ENCODE measurements at places on chromosomes 16 and 17.

- DNase-seq, result no peak
Measured at GRCh38 chr16:1051446-1051845, 21.1 kb upstream of the SSTR5 start.

- no peak for DNase-seq
Measured at GRCh38 chr17:64097196-64097936, 32.6 kb downstream of the ERN1 start.

DNA sequence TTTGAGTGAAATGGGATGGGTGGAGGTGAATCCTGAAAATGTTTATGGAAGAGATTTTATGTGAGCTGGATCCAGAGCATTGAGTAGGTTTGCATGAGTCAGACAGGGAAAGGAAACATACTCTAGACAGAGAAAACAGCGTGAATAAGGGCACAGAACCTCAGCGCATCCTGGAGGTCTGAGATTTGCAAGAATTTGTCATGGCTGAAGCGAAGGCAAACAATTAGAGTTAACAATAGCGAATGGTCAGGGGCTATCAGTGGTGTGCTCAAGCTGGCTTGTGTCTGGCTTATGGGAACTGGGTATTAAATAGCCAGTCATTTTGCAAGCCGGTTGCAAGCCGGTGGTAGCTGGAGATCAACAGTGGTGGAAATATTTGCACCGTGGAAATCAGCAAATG lies 36.4 kb downstream of the MAP2K6 start:
- DNase-seq, result no peak

DNA sequence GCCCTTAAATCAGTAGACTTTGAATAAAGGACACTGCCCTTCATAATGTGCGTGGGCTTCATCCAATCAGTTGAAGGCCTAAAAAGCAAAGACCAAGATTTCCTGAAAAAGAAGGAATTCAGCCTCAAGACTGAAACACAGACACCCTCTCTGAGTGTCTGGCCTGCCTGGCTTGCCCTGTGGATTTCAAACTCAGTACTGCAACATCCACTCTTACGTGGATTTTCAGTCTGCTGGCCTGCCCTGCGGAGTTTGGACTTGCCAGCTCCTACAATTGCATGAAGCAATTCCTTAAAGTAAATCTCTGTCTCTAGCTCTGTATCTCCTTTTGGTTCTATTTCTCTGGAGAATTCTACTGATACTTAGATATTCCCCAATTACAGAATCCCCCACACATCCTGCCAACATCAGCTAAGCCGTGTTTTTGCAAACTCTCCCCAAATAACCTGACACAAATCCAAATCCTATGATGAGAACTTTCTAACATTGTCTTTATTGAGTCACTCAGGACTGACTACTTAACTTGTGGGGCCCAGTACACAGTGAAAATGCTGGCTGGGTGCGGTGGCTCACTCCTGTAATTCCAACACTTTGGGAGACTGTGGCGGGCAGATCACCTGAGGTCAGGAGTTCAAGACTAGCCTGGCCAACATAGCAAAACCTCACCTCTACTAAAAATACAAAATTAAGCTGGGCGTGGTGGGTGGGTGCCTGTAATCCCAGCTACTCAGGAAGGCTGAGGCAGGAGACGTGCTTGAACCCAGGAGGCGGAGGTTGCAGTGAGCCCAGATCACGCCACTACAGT lies 7.2 kb upstream of the TNFRSF17 start:
- no peak for DNase-seq

DNA sequence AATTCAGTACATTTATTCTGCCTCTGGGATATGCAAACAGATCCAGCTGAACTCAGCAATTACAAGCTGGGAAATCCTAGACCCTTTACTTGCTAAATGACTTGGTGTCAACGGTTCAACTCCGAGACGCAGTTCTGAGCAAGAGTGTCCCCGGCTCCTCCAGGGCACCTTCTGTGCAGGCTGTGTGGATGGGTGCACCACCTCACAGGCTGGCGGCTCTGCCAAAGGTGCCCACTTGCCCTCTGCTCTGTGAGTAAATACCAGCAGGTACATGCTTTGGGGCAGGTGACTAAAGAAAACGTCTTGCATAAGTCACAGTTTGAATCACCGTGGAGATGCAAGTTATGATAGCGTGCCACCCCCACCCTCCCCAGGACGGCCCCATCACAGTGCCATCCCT lies 23.3 kb downstream of the MAP1LC3B start:
- no peak for DNase-seq

DNA sequence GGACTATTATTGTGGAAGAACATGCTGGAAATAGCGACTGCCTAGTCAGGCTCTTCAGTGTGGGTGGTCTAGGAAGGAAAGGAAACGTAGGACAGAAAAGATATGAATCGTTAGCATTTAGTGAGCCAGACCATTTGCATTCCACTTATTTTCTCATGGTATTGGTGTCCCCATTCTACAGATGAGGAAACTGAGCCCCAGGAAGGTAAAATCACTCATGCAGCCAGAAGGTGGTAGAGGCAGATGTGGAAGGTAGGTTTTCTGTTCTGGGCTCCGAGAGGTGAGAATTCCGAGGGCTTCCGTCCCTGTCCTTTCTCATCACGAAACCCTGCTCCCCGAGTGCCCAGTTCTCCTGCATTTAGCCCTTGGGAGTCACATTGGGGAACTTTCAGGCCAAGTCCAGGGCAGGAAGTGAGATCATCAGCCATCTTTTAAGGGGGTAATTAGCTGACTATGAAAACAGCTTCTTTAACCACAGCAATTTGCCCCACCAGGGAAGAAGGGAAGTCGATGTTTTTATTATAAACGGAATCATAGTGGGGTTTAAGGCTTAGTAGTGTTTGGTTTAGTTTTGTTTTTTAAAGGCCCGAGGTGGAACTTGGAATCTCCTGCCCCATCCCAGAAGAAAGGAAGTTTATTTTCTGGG lies 110.7 kb upstream of the IRX3 start:
- DNase-seq, result no peak
